ENCODE measurements at places on chromosomes 2 and 18.
A peak's percentile ranks its signal among the peaks of the same experiment; 100 is the strongest.

DNA sequence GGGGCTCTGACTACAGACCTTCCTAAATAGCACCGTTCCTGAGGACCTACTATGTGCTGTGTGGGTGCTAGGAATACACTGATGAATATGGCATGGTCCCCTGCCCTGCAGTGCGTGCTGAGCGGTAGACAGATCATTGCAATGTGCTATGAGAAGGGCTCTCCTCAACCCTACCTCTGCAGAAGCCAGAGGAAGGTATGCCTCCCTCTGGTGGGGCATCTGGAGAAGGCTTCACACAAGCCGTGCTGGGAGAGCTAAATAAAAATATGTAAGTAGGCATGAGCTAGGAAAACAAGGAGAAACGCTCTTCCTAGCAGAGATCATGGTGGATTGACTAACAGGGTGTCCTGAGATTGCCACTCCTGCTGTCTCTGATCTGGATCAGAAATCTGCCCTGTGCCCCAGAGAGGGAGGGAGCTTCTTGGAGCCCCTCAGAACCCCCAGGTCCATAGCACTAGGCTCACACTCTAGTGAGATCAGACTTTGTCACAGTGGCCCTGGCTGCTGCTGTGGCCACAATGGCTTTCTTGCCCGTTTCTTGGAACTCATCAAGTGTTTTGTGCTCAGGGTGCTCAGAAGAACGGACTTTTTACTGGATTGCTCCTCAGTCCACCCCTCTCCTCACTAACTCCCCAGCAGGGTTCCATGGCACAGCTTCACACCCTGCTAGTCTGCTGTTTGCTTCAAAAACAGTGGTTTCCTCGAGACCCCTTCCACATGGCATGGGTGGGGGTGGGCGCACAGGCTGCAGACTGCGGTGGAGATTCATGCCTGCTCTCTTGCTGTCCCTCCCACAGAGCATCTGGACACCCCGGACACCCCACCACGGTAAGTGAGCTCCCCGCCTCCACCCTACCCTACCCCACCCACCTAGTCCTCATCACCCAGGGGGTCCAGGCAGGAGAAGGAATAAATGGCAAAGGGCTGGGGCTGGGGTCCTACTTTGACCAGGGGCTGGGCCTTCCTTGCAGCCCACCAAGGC is 14.2 kb downstream of the SIGLEC15 start:
- no peak for DNase-seq

DNA sequence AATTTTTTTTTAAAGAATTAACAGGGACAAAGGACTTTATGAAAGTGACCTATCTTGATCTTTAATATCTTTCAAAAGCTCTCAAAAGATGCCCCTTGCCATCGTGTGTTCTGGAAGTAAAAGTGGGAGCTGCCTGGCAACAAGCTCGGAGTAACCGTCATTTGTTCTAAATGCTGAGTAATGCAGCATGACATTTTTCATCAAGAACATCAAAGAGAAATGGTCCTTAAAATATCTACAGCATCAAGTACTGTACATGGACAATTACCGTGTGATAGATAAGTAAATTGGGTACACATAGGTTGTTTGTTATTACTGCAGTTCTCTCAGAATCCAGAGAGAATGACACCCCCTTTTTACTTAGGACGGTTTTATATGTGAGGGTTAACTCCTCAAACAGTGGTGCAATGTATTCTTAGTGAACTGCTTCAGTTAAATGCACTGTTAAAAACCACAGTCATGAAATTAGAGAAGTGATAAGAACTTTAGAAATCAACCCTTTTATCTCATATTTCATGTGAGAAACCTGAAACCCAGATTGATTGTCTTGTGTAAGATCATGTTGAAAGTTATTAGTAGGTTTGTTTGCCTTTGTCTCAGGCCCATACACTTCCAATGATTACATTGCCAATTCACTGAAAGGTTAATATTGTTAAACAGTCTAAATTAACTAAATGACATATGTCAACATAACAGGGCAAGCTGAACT is 90.6 kb upstream of the HNMT start:
- no peak for DNase-seq

GRCh38 chr18:31931886-31932240 is 11.1 kb downstream of the TRAPPC8 start:
- DNase-seq, result no peak

DNA sequence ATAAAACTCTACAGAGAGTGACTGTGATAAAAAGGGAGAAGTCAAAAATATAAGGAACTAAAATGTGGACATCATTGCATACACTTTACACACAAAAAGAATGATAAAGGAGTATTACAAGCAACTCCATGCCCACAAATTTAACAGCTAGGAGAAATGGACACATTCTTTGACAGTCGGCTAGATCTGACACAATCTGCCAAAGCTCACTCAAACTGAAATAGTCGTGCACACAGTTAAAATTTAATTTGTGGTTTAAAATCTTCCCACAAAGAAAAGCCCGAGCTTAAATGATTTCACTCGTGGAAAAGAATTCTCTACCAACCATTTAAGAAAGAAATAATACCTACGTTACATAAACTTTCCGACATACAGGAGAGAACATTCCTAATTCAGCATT is 132.4 kb downstream of the ZAP70 start:
- DNase-seq, result no peak

DNA sequence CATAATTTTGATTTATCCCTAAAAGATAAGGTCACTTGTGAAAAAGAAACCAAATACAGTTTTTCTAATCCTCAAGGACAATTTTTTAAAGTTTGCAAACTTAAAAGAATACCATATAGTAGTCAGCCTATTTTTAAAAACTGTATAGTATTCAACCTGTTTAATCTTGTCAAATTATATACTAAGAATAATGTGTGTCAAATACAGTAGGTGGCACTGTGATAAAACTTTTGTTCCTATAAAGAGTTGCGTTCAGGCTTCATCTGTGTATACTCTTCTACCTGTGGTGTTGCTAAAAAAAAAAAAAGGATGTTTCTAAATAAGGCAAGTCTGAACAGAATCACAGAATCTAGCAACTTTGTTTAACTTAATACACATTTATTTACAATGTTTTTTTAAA is 68.6 kb downstream of the CCDC138 start:
- DNase-seq, result no peak

- DNase-seq, result no peak
Observed at GRCh38 chr2:229414631-229415030, 143.5 kb upstream of the PID1 start.

GRCh38 chr2:218218268-218219185 is 1.5 kb downstream of the ARPC2 start:
- DNase-seq, result peak; percentile 21

GRCh38 chr2:190722061-190722759 is 73.3 kb downstream of the NAB1 start:
- DNase-seq, result no peak

DNA sequence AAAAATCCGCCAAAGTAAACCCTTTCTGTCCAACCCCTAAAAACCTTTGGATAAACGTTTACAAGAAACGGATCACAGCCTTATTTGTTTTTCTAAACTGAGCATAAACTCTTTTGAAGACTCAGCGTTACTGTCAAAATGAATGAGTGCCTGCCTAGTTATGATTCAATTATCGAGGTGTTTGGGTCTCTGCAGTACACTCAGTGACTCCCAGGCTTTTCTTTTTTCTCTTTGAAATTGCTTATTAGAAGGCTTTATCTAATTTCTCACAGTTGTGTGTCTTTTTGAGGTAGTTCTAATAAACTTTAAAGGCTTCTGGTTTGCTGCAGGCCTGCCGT is 663 bp downstream of the RHBDD1 start:
- no peak for DNase-seq

DNA sequence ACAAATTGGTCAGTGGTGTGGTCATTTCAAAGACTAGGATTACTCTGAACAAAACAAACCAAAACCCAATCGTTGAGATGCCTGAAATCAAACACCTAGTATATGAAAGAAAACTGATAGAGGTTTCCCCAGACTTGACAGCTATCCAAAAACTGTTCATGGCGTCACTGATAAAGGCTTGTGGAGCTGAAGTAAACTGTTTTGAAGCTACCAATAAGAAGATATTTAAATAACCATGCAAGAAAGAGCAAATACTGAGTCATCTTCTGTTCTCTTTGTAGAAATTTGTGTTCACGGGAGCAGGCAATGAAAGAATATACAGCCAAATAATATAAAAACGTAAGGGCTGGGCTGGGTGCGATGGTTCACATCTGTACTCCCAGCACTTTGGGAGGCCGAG is 7.5 kb upstream of the COLEC11 start:
- no peak for DNase-seq

- no peak for DNase-seq
Observed at GRCh38 chr2:208643145-208643544, 236.6 kb downstream of the PTH2R start.

DNA sequence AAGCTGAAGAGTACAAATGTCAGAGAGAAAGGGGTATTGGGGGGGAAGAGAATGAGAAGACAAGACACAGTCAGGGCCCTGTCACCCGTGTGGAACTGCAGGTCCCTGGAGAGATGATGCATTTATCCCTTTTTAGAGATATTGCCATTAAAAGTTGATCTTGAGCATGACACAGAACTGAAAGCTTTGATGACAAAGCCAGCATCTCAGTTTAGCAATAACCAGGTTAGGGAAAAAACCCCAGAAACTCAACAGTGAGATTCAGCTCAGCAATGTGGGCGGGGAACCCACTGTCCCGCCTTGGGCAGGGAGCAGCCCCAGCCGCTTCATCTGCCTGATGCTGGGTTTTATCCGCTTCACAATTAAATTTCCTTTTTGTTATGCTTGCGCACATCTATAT is 181.1 kb downstream of the NEDD4L start:
- peak; percentile 26 for DNase-seq

DNA sequence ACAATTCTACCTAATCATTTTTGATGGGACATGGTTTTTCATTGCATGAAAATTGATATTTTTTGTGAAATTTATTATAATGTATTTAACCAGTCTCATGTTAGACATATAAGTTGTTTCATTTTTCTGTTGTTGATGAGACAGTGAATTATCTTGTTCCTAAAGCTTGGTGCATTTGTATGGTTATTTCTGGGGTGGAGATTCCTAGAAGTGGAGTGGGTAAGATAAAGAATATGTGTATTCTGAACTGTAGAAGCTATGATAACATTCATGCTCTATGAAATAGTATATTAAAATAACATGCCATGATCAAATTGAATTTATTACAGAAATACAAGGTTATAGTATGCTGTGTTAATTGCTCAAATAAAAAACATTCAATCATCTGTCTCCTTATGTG is 69.2 kb downstream of the BOLA3 start:
- DNase-seq, result no peak

- DNase-seq, result no peak
Observed at GRCh38 chr2:168482952-168483831, 27.1 kb downstream of the CERS6 start.

DNA sequence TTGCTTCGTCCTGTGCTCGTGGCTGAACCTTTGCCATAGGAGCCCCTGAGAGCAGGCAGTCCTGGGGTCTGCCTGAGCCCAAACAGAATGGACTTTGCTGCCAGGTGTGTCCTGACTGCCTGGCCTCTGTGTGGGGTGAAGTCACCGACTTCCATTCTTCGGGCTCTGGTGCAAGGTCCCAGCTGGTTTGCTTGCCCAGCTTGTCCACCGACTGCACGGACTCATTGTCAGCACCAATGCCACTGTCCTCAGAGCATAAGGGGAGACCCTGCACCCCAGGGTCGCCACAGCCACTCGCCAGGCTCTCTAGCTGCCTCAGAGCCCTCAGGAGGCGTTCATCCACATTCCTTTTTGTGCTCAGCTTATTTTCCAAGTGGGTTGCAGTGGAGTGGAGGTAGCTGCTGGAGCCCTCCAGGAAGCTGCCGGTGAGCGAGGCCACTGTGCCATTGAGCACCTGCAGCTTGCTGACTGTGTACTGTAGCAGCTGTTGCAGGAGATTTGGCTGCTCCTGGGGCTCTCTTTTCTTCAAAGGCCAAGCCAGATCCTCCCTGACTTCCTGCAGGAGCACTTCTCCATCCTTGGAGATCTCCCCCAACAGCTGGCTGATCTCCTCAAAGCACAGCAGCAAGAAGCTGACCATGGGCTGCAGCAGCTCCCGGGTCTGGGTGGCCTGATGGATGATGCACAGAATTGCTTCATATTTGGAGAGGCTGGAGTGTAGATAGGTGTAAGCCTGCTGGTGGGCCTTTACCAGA is 1.2 kb downstream of the PCARE start:
- DNase-seq, result no peak

- DNase-seq, result no peak
Observed at GRCh38 chr2:145688156-145688555, 1168.2 kb upstream of the ZEB2 start.

- no peak for DNase-seq
Observed at GRCh38 chr2:16821692-16822091, 156.1 kb upstream of the CYRIA start.

Measured in GM19239 (cell line).